HL-60 (cell line): ENCODE measurements at places on chromosomes 7 and 10.

DNA sequence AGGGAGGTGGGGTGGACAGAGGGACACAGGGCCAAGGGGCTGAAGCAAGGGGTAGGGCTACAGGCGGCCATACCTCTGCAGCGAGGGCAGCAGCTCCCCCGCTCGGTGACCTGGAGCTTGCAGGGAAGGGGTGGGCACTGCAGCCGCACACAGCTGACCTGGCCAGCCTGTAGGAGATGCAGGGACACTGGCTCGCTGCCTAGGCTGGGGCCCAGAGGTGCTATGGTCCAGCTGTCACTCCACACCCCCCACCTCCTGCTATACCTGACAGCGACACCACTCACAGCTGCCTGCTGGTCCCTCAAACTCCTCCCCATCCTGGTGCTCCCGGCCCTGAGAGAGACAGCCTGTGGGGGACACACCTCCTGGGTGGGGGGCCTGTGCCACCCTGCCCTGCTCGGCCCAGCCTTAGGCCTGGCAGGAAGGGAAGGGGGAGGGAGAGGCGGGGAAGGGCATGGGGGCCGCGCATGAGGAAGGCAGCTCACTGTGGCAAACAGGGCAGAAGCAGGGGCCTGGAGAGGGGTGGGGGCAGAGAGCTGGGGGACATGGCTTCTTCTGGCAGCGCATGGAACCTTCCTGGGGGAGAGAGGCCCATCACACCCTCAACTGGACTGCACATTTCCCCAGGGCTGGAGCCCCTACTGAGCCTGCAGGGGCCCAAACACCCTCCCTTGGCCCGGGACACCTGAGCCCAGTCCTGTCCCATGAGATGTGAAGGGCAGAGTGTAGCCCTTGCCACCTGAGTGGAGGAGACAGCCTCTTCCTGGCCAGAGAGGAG, 23.9 kb downstream of the ATP6V1F start:
- DNase-seq: no peak

DNA sequence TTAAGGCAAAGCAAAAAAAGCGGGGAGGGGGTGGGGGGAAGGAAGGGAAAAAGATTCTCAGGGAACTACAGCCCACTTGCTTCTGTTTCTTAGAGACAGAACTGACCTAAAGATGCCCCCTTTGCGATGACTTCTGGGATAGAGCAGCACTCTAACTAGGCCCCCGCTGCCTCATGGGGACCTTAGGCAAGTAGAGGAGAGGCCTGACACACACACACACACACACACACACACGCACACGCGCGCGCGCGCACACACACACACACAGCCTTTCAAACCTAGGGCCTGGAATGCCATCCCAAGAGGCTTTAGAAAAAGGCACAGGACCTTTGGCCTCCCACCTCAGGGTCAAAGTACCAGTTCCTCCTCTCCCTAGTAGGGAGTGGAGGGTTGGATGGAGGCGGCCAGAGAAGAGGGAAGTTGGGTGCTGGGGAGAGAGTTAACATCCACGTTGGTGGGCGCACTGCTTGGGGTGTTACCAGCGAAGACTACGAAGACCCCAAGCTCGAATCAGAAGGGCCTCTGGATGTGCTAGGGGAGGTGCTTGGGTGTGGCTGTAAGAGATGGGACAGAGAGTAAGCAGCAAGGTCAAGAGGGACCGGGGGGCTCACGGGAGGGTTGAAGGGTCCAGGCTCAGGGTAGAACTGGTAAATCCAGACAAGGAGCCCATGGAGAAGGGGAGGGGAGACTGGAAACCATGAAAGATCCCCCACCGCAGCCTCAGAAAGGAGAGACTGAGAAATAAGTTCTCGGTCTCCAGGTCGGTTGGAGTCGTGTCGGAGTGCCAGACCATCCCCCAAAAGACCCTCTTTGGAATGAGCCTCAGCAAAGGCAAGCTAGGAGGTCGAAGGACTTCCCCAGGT, 1.2 kb upstream of the COL1A2 start:
- no peak for DNase-seq

DNA sequence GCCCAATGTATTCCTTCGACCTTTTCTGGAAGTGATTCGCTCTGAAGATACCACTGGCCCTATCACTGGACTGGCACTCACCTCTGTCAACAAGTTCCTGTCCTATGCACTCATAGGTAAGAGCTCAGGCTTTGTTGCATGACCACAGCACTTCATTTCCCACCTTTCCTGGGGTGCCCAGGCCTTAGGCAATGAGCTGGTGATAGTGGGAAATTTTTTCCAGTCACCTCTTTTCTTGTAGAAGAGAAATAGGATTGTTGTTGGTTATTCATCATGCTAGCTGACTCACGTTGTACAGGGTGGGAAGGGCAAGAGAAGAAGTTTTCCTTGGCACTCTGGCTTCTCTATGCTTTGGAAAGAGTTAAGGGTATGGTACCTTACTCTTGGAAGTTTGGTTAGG, 51.4 kb upstream of the NFKB2 start:
- no peak for DNase-seq

GRCh38 chr7:12712236-12712635, 24.8 kb downstream of the ARL4A start:
- DNase-seq: no peak

- no peak for DNase-seq
Measured at GRCh38 chr10:132132421-132132841, 54.3 kb upstream of the DPYSL4 start.

GRCh38 chr10:72276421-72277339, 3.0 kb downstream of the DDIT4 start:
- DNase-seq: no peak

DNA sequence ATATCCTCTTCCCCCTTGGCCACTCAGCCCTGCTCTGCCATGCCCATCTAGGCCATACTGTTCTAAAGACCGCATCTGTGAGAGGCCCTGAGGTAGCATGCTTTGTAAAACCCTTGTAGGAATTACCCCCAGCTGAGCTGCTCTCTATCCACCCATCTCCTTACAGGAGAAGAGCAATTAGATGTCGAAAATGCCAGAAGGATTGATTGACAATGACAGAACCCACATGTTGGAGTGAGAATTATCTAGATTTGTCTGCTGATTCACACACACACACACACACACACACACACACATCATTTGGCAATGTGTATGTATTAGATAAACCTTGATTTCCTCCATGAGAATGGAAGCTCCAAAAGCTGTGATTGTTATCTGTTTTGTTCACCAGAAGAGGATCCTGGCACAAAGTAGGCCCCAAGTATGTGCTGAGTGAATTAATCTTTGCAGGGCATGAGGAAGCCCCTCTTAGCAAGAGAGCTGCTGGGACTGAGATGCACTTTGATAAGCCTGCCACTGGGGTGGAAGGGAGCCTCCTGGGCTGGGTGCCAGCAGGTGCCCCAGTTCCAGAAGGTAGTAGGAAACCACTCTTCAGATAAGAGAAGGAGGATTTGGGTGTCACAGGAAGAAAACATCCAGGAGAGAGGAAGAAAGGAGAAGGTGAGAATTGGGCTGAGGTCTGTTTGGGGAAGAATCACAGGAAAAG, 187.5 kb upstream of the ADO start:
- DNase-seq: no peak

DNA sequence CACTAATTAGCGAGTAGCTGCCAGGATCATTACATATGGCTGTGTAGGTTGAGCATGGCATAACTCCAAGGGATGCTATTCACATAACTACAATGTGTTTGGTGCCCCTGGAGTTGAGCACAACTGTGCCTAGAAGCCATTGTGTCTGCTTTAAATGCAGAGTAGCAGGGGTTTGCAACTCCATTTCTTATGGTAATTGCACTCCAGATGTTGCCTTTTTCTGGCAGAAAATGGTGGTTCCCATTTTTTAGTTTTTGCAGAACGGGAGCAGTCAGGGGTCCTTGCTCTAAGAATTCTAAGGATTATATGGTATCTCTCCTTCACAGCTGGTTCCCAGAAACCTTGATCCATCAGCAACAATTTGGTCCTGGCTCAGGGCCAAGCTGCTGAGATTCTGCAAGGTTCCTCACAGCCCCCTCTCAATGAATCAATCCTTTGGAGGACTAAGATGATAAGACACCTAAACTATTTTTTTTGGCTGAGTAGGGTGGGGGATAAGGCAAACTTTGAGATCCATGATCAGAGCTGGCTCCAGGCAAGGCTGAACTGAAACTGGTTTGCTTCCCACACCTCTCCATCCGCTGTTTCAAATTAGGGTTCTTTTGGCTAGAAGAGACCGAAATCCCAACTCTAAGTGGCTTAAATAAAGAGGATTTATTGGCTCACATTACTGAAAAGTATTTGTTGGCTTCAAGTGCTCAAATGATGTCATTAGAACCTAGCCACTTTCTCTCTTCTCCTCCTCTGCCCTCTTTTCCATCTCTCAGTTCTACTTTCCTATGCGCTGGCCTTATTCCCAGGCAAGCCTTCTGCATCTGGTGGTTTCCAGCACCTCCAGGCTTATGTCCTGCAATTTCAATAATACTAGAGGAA, 97.5 kb upstream of the CCDC6 start:
- no peak for DNase-seq

DNA sequence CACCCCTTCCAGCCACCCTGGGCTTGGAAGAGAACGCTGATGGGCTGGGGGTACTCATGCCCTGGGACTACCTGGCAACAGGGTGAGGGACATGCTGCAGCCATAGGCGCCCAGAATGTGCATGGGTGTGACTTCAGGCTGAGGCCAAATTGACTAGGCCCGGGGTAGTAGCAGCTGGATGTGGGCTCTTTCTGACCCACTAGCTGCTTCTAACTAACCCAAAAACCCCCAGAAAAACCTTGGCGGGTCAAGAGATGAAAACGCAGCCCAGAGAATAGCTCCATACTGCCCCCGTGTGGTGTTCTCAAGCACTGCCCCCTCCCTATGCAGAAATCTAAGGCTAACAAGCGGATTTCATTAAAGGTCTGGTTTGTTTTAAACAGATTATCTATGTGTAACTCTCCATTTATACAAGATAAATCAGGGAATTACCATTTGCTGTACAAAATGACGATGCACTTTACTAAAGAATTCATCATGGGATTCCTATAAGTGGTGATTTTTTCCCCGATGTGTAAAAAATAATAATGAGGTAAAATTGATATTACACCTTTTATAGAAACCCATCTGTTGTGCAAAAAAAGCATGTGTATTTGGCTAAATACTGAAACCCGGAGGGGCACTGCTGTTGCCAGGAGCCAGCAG, 4.2 kb downstream of the SMARCD3 start:
- no peak for DNase-seq

DNA sequence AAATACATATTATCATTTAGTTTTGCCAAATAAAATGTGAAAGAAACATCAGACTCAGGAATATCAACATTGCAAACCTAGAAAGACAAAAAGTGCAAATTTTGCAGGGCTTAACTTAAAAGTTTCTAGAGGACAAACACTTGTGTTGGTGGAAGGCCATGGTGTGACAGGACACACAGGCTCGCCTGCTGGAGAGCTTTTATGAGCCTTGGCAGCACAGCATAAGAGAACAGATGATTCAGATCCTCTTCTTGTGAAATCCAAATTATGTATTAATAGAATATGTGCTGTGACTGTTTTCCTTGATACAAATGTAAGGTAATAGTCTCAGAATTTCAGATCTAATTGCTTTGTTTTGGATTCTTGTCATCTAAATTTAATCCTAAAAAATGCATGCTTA, 72.9 kb upstream of the ABCB5 start:
- no peak for DNase-seq

DNA sequence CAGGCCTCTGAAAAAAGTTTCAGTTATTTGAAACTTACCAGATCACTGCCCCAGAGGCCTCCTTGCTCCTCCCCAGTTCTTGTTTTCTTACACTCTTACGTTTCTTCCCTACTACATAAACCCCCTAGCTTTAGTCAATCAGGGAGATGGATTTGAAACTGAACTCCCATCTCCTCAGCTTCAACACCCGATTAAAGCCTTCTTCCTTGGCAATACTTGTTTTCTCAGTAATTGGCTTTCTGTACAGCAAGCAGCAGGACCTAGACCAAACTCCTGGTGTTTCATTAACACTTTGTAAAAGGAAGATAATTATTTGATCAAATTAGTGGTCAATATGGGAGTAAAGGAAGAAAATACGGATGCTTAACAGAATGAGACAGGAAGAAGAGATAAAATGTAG, 870.4 kb downstream of the PCDH15 start:
- no peak for DNase-seq

DNA sequence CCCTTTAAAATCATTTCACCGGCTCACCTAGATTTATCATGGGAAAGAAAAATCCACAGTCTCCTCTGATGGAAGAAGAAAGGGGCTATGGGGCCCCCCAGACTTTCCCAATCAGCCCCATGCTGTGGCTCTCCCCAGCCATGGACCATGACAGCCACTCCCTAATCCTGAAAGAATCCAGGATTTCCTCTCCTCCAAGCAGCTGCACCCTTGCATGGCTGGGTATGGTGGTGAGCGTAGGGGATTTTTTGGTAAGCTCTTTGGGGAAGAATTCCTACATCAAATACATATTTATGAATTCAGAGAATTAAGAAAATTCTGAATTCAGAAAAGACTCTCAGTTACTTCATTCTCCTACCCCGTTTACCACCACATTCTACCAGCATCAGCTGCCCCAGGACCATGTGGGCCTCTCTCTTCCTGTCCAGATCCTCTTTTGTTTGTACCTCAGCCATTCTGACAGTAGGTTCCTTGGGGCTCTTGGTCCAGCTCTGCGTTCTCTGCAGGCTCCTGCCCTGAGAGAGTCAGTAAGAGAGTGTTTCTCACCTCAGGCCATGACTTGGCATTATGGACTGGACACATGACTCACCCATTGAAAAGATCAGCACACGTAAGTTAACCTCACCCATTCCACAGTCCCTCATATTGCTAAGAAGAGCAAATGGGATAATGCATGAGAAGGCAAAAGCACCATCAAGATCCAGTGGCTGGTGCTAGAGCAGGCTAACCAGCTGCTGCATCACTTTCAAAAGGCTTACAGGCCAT, 337.8 kb downstream of the ELMO1 start:
- DNase-seq: no peak

DNA sequence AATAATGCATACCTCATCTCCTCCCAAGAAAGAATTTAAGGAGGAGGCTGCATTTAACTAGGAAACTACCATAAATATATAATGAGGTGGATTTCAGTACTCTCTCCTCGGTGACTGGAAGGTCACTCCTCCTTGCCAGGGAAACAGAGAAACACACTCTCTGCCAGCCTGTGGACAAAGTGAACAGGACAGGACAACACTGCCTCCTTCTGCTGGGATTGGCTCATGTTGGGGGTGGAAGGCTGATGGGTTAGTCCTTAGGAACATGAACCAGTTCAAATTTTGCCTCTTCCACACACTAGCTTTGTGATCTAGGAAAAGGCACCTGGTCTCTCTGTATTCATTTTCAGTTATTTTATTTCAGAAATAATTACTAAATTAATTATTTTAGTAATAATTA, 50.6 kb upstream of the STEAP4 start:
- DNase-seq: peak; percentile 69

DNA sequence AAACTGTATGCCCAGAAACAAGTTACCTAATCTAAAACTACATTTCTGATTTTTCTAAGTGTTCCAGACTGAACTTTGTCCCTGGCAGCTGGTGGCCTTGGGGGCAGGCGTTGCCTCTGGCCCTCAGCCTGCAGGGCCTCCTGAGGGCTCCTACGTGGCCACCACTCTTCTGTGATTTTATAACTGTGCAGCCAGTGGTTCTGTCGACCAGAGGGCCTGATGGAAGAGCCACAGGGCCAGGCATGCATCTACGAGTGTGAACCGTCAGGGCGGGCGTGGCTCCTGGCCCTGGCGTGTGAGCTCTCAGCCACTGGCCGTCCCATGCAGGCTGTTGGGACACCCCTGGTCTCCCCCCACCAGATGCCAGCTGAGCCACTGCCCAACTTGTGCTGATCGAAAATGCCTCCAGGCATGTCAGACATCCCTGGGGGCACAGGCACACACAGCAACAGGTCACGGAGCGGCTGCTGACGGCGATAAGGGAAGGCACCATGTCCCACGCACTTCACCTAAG, 173.4 kb downstream of the ZMYND11 start:
- no peak for DNase-seq

- DNase-seq: no peak
Measured at GRCh38 chr10:119700321-119700954, 25.4 kb upstream of the INPP5F start.

GRCh38 chr10:3709456-3710060, 75.5 kb downstream of the KLF6 start:
- DNase-seq: no peak
